ENCODE measurements at places on chromosomes 3 and 15.

GRCh38 chr3:98728672-98729071, 34.5 kb upstream of the ST3GAL6 start:
- no peak for DNase-seq

DNA sequence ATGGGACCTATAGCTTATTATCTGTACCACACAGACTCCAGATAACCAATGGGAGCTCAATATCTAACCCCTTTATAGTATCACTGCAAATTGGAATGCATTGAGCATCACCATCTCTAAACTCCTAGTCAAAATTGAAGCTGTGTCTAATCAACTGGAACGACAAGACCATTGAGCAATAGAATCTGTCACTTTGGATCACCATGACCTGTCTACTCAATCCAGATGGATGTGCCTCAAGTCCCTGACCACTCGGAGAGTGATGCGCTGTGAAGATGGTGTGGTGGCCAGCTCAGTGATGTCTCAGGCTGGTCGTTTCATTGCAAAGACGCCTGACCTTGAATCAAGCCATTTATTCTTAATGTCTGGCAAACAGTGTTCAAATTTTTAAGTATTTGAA, 160.5 kb downstream of the SEMA6D start:
- DNase-seq: no peak

DNA sequence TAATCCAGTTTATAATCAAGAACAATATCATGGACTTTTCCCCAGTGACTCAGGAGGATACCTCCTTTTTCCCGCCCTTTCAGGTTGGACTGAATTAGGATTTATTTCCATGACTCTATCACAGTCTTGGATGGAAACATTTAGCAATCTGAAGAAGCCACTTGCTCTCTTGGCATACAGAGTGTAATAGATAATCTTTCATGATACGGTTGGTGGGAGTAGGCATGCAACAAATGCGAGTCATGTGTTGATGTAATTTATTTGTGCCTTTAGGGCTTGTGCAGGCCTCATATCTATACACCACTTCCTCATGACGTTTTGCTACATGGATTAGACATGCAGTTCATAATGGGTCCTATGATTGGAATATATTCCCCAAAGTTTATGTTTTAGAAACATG, 54.2 kb upstream of the MCTP2 start:
- no peak for DNase-seq

GRCh38 chr3:43405888-43406642, 119.7 kb downstream of the SNRK start:
- DNase-seq: no peak

GRCh38 chr15:49122541-49123062, 32.8 kb downstream of the COPS2 start:
- DNase-seq: no peak

- DNase-seq: no peak
These were observed 66.6 kb downstream of the IL20RB start for GRCh38 chr3:137024348-137024747.

DNA sequence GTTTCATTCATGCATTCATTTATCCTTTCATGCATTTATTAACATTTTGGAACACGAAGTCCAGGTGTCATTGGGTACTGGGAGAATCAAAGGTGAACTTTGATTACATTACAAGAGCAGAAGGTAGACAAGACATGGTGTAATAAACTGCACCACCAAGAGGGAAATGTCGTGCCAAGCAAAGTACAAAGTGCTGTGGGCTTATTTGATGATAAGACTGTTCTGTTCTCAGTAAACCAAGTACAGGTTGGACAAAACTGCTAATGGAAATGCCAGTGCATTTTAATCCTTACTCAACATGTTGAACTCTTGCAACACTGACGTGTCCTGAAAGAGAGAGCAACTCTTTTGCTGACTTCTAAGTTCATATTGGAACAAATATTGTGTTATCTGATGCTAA, 69.4 kb downstream of the MME start:
- no peak for DNase-seq

GRCh38 chr3:42192334-42193200, 73.4 kb downstream of the CCK start:
- DNase-seq: no peak

- no peak for DNase-seq
These were observed 59.5 kb upstream of the PLXNA1 start for GRCh38 chr3:126923423-126923822.

DNA sequence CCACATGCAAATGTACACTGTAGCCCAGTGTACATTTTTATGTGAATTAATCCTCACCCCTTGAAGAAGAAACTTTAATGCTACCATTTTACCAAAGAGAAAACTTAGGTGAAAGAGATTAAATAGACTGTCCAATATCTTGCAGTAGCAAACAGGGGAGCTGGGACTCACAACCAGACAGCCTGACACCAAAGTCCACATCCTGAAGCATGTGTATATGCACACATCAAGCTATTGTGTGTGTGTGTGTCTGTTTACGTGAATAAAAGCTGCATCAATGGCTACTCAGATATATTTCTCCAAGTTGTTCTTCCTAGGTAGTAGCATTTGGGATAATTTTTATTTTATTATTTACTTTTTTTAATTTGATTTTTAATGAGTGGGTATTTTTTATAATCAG, 6.7 kb downstream of the ANO10 start:
- no peak for DNase-seq

GRCh38 chr3:32404714-32405113, 13.1 kb downstream of the CMTM7 start:
- no peak for DNase-seq

GRCh38 chr3:58899159-58899952, 150.5 kb downstream of the CFAP20DC start:
- DNase-seq: peak; percentile 31

- no peak for DNase-seq
These were observed 214.3 kb upstream of the LINGO1 start for GRCh38 chr15:77846986-77847385.

DNA sequence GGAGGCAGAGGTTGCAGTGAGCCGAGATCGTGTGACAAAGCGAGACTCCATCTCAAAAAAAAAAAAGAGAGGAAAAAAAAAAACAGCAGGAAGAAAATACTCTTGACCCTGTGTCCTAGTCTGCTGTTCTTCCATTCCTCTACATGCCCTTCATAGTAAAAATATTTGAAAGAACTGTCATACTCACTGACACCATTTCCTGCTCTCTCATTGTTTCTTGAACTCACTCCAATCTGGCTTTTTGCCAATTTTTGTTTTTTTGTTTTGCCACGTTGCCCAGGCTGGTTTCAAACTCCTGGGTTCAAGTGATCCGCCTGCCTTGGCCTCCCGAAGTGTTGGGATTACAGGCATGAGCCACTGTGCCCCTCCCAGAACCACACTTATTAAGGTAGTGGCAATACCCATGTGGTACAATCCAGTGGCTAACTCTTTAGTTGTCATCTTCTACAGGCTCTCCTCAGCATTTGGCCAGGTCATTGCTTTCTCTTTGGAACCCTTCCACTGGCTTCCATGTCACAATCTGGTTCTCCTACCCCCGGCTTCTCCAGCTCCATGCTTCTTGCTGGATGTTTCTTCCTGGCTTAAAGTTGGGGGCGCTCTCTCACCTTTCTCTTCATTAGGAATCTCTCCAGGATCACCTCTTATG, 238.2 kb upstream of the C2CD4B start:
- DNase-seq: no peak

DNA sequence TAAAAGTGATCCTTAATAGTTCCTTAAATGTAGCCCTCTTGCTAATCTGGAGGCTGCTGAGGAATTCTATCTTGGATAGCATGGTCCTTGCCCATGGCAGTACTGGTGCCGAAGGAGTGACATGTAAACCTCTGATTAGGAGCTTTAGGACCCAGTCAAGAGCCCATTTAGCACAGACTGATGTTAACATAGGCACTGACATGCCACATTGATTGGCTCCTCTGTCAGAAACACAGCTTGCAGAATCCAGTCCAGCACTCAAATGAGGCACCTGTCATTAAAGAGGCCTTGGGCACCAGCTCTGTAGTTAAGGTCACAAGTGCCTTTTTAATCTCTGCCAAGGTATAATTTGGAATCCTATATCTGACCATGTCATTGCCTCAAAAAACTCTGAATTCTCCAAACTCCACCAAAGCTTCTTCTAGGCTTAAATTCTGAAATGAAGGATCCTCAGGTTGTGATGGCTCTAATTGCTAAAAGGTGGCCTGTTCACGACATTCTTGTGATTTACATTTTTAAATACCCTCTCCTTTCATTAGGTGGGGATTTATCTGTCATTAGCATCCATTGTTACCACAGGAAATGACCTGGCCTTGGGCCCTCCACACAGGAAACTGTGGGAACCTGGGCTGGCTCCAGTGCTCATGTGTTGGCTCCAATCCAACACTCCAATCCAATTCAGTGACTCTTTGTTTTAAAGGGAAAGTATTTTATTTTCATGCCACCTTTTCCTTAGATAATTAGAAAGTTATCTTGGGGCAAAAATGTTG, 57.3 kb upstream of the RNF7 start:
- DNase-seq: no peak

Measured in NCI-H524 treated with DMSO at 0.1 percent for 48 hours (cell line).